Placental epithelial cell (primary cell): ENCODE measurements at places on chromosomes 6 and 20. TPM values are rescaled to one million over a fixed set of nuclear protein-coding genes. Genes with fewer than 3 reads are reported as not detected.

Gene SAPCD1
- total RNA-seq: 0.79 TPM in 1 of 2 replicates, not detected in the other

Gene C6orf89
- 29.8 and 47.4 TPM in 2 replicates for total RNA-seq

Gene SOX18
- total RNA-seq: 0.11 TPM in 1 of 2 replicates, not detected in the other

Gene PSMB1
- 211 and 252 TPM in 2 replicates for total RNA-seq

Gene PGBD1
- total RNA-seq: 3.5 and 4.8 TPM in 2 replicates

Gene HLA-DRB1
- total RNA-seq: 0.22 and 1.2 TPM in 2 replicates

Gene ADGRG6
- total RNA-seq: 107 and 120 TPM in 2 replicates

Gene OPRM1
- not detected in 2 replicates for total RNA-seq

Gene BPIFB1
- total RNA-seq: not detected in 2 replicates

Gene CEP43
- total RNA-seq: 14.1 and 16.4 TPM in 2 replicates

Gene HAO1
- total RNA-seq: not detected in 2 replicates

Gene GJA10
- total RNA-seq: not detected in 2 replicates

Gene AIG1
- total RNA-seq: 14.2 and 16.1 TPM in 2 replicates

Gene SRSF12
- 0.43 and 1.2 TPM in 2 replicates for total RNA-seq

Gene TBX18
- 62.0 and 72.0 TPM in 2 replicates for total RNA-seq

Gene SAMD5
- under 0.01 and 0.22 TPM in 2 replicates for total RNA-seq

Gene SMOC2
- not detected in 2 replicates for total RNA-seq

Gene DCDC2
- not detected in 2 replicates for total RNA-seq

Gene THEMIS
- 0.11 TPM in 1 of 2 replicates, not detected in the other for total RNA-seq
